Hematopoietic multipotent progenitor cell treated with erythropoietin and hydrocortisone succinate and interleukin-3 and kit ligand, for 4 days (in vitro differentiated cells): ENCODE measurements at places on chromosomes 7 and 10.

- no peak for DNase-seq
These were observed 241.0 kb downstream of the WDR11 start for GRCh38 chr10:121091961-121092719.

GRCh38 chr7:148144827-148145226, 445.7 kb upstream of the C7orf33 start:
- no peak for DNase-seq

- DNase-seq = no peak
These were observed 13.2 kb downstream of the PTPRN2 start for GRCh38 chr7:158574308-158575036.

GRCh38 chr7:137091396-137091795, 222.9 kb downstream of the CHRM2 start:
- DNase-seq = peak; percentile 31

GRCh38 chr10:1509011-1509530, 228.3 kb downstream of the ADARB2 start:
- no peak for DNase-seq

- DNase-seq = peak; percentile 88
These were observed 18.7 kb downstream of the OR9A2 start for GRCh38 chr7:143008007-143008901.

DNA sequence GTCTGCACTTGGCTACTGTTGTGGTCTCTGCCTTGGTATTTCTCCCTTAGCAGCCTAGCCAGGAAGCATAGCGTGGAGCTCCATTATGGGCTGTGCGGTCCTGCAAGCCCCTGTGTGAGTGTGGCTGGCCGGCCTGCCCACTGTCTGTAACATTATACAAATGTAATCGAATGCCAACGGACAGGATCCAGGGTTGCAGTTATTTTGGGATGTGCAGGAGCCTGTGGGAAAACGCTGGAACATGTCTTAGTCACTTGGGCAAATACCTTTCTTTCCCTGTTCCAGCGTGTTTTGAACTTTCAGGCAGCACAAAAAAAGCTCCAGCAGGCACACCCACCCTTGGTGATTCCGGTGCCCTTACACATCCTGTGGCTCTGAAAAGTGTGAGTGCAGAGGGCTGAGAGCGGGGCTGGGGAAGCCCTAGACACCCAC, 29.5 kb downstream of the BAG3 start:
- DNase-seq = no peak

- no peak for DNase-seq
These were observed 30.4 kb upstream of the LRRC18 start for GRCh38 chr10:48970046-48970445.

- DNase-seq = peak; percentile 23
These were observed 39.5 kb upstream of the OPN4 start for GRCh38 chr10:86614853-86615252.

- DNase-seq = no peak
These were observed 111.3 kb upstream of the PPP2R2D start for GRCh38 chr10:131789516-131789915.

GRCh38 chr10:72061491-72061890, 26.9 kb downstream of the SPOCK2 start:
- DNase-seq = peak; percentile 42

DNA sequence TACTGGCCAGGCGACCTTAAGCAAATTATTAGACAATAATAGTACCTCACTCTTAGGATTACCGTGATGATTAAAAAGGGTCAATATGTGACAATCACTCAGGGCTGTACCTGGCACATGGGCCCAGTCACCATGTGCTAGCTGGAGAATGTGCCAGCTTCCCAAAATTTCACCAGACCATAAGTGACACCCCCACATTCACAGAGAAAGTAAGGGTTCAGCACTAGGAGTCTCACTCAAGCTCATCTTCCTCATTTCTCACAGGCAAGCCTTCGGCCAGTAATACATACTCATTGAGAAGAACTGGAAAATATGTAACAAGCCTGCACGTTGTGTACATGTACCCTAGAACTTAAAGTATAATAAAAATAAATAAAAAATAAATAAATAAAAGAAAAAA, 22.4 kb upstream of the C10orf71 start:
- DNase-seq = no peak

DNA sequence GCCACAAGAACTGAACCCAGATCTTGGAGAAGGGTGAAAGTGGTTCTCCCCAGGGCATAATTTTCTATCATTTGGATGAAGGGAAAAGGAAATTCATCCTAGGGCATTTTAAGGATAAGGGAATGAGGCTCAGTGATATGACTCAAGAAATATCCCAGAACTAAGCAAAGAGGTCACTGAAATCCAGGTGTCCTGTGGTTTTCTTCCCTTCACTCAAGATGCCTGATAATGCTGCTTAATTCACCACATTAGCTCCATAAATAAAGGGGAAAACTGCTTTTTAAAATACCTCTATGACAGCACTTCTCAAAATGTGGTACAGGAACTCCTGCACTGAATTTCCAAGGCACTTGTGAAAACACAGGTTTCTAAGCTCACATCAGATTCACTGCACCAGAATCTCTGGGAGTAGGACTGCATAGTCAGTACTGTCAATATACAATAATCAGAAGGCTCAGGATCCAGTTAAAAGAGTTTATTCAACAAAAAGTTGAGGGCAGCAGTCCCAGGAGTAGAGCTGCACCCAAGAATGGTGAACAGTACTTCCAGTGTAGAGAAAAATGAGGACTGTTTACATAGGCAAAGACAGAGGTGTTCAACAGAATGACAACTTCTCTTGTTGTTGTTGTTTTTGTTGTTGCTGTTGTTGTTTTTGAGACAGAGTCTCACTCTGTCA, 2.9 kb downstream of the IFIT3 start:
- DNase-seq = no peak

- peak; percentile 59 for DNase-seq
These were observed 3.8 kb upstream of the IL6 start for GRCh38 chr7:22723181-22723601.
